ENCODE measurements at places on chromosomes 7 and 10. TPM values are rescaled to one million over a fixed set of nuclear protein-coding genes. Genes with fewer than 3 reads are reported as not detected.

The TMEM176B gene
- 110 TPM for total RNA-seq

GRCh38 chr10:123175389-123176387 is 21.5 kb downstream of the BUB3 start:
- no peak for DNase-seq

GRCh38 chr7:1914321-1914720 is 244.2 kb downstream of the ELFN1 start:
- no peak for DNase-seq

GRCh38 chr10:2165771-2166460 is 428.6 kb upstream of the ADARB2 start:
- no peak for DNase-seq
